ENCODE measurements at places on chromosomes 5 and 9. TPM values are rescaled to one million over a fixed set of nuclear protein-coding genes. Genes with fewer than 3 reads are reported as not detected.
A peak's percentile ranks its signal among the peaks of the same experiment; 100 is the strongest.

DNA sequence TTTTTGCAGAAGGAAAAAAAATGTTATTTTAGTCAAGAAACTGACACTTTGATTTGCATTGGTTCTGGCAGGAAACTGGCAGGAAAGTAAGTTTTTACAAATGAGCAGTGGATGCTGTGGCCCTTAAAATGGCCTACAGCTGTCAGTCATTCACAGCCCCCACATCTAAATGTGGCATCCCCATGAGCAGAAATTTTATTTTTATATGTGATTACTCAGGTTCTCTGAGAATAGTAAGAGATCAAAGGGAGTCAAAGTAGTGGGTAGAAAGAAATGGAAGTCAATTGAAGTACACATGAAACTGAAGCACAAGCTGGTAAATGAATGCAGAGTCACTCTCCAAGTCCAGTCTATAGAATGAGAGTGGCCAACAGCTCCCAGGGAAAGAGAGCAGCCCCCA is 80.3 kb downstream of the ENC1 start:
- peaks cover 3% of the 10 kb centered on the region for H3K27me3 ChIP-seq
- H3K36me3 ChIP-seq: no peaks in the 10 kb centered on the region
- no peak overlapping the region for H3K4me3 ChIP-seq
- H3K4me1 ChIP-seq: no peaks in the 10 kb centered on the region

DNA sequence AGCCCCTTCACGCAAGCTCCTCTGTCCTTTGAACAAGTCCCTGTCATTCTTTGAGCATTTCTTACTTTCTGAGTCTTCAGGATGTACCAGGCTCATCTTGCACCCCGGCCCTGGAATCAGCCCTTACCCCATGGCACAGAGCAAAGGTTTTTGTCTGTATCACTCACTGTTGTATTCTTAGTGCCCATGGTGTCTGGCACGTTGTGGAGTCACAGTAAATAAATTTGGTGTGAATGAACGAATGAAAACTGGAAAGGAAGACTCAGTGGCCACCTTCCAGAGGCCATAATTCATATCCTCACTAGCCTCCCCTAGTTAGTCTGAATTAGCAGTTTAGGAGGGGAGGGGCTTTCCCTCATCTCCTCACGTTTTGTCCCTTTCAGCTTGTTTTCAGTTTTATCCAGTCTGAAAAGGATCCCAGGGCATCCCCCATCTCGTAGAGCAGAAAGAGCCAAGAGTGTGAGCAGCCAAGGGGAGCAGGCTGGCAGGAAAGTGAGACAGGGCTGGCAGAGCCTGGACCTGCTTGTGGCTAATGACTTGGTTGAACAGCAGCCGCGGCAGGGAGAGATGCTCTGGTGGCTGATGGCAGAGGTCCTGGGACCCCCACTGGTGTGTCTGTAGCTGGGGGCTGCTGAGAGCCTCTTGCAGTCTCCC is 42.7 kb downstream of the ZNF618 start:
- no peak for DNase-seq
- H3K27ac ChIP-seq: no peak overlapping the region
- H3K4me1 ChIP-seq: no peaks in the 10 kb centered on the region

GRCh38 chr5:171032435-171032973 is 170.7 kb downstream of the RANBP17 start:
- no peak for DNase-seq
- no peak overlapping the region for H3K4me3 ChIP-seq
- H3K36me3 ChIP-seq: no peaks in the 10 kb centered on the region
- H3K27me3 ChIP-seq: no peaks in the 10 kb centered on the region
- no peaks in the 10 kb centered on the region for H3K4me1 ChIP-seq

- peaks cover under 1% of the 10 kb centered on the region for H3K27me3 ChIP-seq
- H3K27ac ChIP-seq: no peak overlapping the region
- no peak for DNase-seq
- H3K4me3 ChIP-seq: no peak overlapping the region
Measured at GRCh38 chr5:168736281-168736831, 157.2 kb upstream of the PANK3 start.

GRCh38 chr5:132751444-132751843 is 4.2 kb downstream of the CCNI2 start:
- H3K27me3 ChIP-seq: no peaks in the 10 kb centered on the region
- DNase-seq: peak; percentile 74
- H3K36me3 ChIP-seq: peaks cover 9% of the 10 kb centered on the region

GRCh38 chr5:108371263-108371662 is 10.6 kb downstream of the FBXL17 start:
- H3K27me3 ChIP-seq: no peaks in the 10 kb centered on the region
- H3K4me1 ChIP-seq: peaks cover 11% of the 10 kb centered on the region
- no peak overlapping the region for H3K27ac ChIP-seq
- no peak overlapping the region for H3K4me3 ChIP-seq
- DNase-seq: no peak

- no peaks in the 10 kb centered on the region for H3K36me3 ChIP-seq
- H3K27ac ChIP-seq: no peak overlapping the region
- H3K27me3 ChIP-seq: peaks cover 4% of the 10 kb centered on the region
- no peak for DNase-seq
Measured at GRCh38 chr5:59487772-59488729, 405.5 kb downstream of the PDE4D start.

The PRSS3 gene
- total RNA-seq: not detected

The GPR21 gene
- total RNA-seq: 1.0 TPM

The MFAP3 gene
- 13.5 TPM for total RNA-seq

The TTC33 gene
- total RNA-seq: 31.7 TPM

The MLLT3 gene
- total RNA-seq: 49.2 TPM

Measured in activated CD4-positive, alpha-beta T cell treated with anti-CD3 and anti-CD28 coated beads for 36 hours (primary cell).